HFFc6 (cell line): ENCODE measurements at places on chromosomes 7 and 10.
A peak's percentile ranks its signal among the peaks of the same experiment; 100 is the strongest.

GRCh38 chr7:5635006-5635405 is 146.5 kb downstream of the RNF216 start:
- DNase-seq = no peak

DNA sequence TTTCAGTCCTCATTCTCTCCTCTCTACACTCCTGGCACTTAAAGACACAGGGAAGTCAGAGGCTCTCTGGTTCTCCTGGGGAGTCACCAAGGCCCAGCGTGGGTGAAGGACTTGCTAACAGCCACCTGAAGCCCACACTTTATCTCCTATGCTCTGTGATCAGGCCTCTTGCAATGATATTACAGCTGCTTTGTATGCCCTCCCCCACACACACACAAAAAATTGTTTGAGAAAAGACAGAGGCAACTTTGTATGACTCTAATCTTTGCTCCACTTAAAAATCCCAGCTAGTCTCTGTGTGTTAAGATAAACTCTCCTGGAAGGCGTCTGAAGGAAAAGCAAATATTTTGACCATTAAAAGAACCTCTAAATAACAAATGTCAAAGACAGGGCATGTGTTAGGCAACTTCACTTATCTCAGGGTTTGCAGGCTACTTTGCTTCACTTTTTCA is 507.2 kb downstream of the TNS3 start:
- DNase-seq = no peak

GRCh38 chr7:69717221-69717620 is 118.9 kb downstream of the AUTS2 start:
- DNase-seq = no peak

DNA sequence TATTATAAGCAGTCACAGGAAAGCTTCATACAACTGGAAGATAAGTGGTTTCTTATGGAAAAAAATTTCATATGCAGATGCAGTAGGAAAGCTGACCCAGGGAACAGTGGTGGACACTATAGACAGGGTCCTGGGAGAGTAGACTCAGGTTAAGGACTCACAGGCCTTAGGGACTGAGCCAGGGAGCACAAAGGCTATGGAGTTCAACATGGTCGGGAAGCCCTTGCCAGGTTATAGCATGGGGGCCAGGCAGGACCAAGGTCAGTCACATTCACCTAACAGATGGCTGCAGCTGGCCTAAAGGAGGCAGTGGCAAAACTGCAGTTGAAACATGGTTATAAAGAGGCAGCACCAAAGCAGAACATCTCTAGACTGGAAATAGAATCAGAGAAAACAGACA is 54.9 kb upstream of the UNC5B start:
- DNase-seq = no peak

DNA sequence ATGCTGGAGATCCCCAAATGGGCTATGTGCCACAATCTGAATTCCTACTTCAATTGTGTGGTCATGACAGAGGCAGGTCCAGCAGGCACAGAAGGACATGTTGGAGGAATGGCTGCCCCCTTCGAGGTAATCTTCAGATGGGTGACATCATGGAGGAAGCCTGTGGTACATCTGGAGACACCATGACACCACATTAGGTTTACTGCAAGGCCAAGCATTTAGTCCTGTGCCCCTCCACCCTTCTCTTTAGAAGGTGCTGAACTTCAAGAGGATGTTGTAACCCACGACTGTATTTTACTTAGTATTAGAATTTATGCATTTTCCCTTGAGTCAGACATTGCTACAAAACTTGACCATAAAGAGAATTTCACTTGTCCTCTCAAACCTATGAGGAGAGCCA is 75.1 kb upstream of the DDC start:
- no peak for DNase-seq

- DNase-seq = no peak
Measured at GRCh38 chr7:45563941-45564461, 10.2 kb upstream of the ADCY1 start.

GRCh38 chr7:47505312-47506007 is 76.5 kb downstream of the TNS3 start:
- DNase-seq = no peak

DNA sequence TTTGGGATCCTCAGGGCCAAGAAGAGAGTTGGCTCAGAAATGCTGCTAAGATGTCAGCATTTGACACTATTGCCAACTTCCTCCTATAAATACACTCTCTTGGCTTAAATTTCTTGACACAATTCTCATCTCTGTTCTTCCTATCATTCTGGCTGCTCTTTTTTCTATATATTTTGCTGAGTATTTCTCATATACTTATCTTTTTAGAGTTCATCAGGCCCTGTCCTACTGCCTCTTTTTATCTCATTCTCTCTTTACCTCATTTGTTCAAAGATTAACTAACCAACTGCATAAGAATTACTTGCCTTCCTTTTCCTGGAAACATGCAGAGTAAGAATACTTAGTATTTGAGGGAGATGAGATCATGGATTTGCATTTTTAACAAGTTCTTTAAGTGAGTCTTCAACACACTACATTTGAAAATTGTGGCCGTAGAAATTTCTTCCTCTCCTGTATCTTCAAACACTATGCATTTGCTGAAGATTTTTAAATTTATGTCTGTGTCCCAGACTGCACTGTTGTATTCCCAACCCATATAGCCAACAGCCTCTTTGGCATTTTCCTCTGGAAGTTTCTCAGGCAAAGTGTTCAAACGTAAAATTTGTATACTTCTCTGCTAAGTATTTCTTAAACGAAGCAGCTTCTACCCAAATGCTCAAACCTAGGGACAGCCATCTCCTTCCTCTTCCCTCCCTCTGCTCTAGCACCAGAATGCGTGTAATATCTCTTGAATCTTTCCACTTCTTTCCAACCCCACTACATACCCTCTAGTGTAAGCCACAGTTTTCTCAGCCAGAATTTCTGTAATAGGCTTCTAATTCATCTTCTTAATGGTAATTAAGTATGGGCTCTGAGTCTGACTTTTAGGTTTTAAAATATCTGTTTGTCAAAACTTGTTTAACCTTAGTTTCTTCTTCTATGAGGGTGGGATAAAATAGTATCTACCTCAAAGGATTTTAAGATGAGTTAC is 35.5 kb downstream of the ARL4A start:
- no peak for DNase-seq

DNA sequence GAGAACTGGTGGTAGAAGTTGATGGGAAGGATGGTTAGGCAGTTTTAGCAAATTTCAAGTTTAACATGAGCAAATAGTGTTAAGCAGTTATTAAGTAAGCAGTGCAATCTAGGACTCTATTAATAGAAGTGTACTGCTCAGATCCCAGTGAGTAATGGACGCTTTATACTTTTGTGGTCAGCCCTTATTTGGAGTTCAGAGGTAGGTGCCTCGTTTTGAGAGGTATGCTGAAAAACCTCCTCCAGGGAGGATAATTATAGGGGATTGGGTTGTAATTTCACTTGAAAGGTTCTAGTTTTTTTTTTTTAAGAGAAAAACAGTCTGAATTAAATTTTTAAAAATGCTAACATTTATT is 33.5 kb upstream of the CCDC7 start:
- DNase-seq = peak; percentile 35

DNA sequence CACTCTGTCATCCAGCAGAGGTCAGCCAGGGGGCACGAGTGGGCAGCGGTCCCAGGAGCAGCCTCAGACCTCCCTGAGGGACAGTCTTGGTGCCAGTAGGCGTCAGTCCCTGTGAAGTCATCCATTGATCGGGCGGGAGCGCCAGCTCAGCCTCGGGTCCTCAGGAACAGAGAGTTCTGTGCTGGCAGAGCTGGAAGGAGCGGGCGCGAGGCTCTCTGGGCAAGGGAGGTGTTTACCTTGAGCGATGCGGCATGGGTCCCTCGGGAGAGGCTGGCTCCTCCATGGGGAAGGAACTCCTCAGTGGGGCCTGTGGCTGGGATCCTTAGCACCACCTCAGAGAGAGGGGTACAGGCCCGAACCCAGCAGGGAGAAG is 101.1 kb upstream of the PPIF start:
- DNase-seq = no peak

DNA sequence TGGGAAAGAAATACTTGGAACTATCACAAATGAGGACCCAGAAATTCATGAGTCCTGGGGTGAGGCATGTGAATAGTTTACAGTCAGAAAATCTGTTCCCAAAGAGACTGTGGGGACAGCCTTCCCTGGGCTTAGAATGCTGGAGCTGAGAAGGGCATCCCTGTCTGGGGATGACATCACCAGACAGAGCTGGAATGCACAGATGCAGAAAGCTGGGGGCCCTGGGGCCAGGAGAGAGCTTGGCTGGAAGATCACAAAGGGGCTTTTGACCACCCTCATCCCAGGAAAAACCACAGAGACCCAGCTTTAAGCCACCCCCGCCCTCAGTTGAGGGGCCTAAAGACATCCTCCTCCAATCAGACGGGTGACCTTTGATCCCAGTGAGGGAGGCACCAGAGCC is 264.5 kb downstream of the PLXNA4 start:
- no peak for DNase-seq

DNA sequence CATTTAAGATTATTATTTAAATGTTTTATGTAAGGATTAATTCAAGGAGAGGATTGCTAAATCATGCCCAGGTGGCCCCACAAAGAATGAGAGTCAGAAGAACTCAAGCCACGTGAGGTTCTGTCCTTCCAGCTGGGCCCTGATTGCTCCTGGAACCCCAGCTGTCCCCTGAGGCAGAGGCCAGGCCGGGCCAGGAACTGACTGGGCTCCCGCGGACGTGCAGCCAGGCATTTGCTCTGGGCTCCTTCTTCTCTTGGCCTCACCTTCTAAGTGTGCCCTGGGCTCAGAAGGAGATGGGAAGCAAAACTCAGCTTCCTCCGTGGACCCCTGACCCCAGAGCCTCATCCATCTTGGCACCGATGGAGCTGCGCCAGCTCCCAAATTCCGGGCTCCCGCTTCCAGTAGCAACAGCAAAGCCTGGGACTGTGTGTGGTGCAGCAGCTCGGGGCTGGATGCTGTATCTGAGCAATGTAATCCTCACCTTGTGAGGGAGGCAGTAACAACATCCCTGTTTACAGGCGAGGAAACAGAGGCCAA is 250.6 kb upstream of the PPP2R2D start:
- no peak for DNase-seq

- no peak for DNase-seq
Measured at GRCh38 chr7:8389593-8390261, 43.7 kb upstream of the NXPH1 start.

- no peak for DNase-seq
Measured at GRCh38 chr7:66348959-66349358, 143.8 kb downstream of the TPST1 start.

DNA sequence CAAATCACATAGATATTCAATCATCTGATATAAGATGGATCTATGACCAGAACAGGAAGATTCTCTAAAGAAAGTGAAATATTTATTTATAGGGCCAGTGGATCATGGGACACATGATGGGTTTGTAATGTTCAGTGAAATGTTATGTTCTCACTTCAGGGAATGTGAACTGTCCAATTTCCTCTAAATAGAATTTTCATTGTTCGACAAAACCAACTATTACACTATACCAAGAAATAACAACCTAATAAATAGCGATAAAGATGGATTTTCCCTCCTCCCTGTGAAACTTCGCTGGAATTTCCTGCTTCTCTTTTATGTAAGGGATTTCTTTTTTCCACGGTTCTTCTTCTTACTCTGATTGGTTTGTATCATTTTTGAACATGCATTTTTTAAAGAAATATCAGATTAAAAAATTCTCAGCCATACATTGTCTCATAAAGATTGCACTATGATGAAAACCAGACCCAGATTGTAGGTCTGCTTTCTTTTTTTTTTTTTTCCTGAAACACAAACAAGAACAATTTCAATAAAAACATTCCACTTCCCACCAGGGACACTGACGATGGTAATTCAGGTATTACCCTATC is 139.8 kb upstream of the ZEB1 start:
- no peak for DNase-seq

DNA sequence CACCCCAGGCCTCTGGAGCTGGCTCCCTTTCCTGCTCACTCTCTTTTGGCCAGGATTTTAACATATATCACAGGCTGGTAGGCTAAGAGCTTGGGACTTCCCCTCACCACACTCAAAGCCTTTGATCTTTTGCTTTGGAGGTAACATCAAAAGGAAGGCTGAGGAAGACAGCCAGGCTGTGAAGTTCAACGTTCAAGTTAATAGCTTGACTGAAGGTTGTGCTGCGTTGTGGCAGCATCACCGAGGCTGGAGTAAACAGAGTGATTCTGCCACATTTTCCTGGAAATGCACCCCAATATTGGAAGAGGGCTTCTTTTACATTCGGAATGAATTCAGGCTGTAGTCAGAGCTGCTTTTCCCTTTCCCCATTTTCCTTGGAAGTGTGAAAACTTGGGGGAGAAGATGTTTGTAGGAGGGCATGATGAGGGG is 57.3 kb downstream of the TCF7L2 start:
- no peak for DNase-seq

- DNase-seq = peak; percentile 66
Measured at GRCh38 chr7:88226886-88227516, 7.2 kb upstream of the SRI start.

DNA sequence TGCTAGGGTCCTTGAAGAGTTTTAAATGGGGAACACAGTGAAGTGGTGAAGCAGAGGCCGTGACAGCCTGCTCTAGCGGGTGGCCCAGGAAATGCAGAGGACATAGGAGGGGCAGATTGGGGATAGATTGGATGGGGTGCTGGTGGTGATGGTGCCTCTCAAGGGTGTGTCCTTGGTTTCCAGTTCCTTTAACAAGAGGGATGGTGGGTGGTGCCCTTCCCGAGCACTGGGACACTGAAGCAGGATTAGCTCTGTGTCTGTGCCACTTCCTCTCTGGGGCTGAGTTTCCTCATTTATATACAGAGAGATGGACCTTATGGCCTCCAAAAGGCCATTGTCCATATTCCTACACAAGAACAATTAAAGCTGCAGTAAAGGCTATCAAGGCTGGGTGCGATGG is 285.5 kb downstream of the TCF7L2 start:
- no peak for DNase-seq

- DNase-seq = no peak
Measured at GRCh38 chr7:123750389-123751230, 1.8 kb upstream of the WASL start.

DNA sequence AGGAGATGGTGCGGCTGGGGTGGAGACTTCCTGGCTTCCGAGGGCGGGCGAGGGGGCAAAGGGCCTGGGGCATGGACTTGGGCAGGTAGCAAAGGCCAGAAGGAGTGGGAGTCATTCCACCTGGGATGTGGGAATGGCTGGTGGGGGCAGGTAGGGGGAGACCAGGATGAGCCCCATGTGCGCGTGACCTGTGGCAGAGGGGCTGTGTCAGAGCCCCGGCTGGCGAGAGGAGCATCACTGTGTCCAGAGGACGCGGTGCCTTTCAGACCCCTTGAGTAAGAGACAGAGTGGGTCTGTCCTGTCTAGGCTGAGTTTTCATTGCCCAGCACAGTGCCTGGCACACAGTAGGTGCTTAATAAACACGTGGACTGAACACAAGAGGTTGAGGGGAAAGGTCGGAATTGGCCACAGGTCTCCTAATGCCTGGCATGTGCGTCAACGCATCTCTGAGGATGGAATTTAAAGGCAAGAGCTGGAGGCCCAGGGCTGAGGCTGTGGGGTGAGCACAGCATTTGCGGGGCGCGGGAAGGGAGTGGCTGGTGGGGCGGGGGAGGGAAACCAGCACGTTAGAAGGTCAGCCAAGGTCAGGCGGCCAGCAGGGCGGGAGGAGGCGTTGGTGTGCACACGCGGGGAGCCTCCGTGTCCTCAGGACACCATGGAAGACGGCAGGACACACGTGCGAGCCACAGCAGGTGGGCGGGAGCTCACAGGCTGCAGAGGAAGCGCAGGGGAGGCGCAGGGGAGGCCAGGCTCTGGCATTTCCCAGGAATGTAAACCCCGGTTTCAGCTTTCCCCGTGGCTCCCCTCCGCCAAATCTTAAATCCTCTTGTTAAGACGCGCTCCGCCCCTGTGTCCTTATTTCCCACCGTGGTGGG is 51.8 kb downstream of the CUX1 start:
- no peak for DNase-seq

GRCh38 chr7:57417736-57418135 is 32.2 kb upstream of the ZNF716 start:
- no peak for DNase-seq
